Activated T-cell treated with anti-CD3 and anti-CD28 coated beads, Interleukin-2, amount 50 U/mL, for 72 hours (primary cell): ENCODE measurements at places on chromosomes 5 and 9.

- no peak for DNase-seq
Observed at GRCh38 chr5:39040875-39041274, 33.3 kb downstream of the RICTOR start.

- DNase-seq = no peak
Observed at GRCh38 chr9:87836951-87837705, 45.5 kb upstream of the SPATA31E1 start.

DNA sequence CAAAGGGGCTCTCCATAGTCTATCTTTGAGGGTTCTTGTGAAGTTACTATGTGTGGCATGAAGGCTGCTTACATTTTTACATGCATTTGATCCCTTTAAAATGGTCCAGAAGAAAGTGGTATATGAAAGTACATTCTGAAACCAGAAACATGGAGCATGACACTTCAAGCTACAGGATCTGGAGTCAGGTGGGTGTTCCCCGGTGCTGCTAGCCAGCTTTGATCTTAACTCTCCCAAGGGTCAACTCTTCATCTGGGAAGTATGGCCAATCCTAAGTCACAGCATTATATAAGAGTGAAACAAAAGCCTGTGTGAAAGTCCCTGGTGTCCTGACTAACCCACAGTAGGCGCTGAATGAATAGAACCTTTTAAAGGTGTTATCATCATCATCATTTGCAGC, 91.0 kb upstream of the TAS2R1 start:
- DNase-seq = no peak

- DNase-seq = no peak
Observed at GRCh38 chr5:89204756-89205155, 321.8 kb upstream of the MEF2C start.

DNA sequence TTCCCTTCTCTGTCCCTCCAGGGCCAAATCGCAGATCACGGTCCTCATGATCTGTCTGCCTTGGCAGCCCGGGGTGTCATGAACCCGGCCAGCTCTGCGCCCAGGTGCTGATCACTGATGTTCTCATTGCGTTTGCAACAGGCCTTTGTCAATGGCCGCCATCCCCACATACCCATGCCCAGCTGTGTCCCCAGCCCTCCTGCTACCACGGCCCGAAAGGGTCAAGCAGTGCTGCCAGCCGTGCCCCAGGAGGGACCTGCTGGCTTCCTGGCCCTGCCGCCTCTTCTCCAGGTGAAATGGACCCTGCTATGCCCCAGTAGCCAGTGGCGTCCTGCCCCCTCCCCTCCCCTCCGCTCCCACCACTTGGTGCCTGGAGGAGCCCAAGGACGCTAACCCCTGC, 12.8 kb upstream of the VAV2 start:
- DNase-seq = no peak

DNA sequence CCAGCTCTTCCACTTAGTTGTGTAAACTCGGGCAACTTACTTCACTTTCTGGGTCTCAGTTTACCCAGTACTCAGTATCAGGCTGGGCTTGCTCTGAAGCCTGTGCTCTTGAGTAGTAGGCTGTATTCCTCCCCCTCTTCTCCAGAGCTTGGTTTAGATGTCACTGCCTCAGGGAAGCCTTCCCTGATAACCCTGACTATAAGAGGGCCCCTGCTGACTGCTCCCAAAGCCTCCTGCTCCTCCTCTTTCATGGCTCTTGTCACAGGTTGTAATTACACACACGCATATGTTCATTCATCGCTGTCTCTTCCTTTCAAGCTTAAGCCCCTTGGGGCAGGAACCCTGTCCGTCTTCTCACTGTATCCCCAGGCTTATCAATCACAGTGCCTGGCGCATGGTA, 140.2 kb downstream of the RGS3 start:
- no peak for DNase-seq

DNA sequence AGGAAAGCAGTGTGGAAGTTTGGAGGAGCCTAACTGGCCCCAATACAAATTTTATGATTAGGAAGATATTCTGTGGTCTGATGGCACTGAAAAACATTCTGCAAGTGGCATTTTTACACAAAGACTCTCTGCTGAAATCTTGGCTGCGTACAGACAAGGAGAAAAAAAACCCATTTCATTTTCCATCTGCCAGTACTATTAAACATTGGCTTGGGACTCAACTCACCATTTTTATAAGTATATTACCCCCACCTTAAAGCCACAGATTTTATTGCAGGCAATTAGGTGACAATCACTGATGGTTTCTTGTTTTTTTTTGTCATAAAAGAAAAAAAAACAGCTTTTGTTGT, 206.9 kb downstream of the PTTG1 start:
- DNase-seq = no peak

GRCh38 chr5:14581891-14582796, 552 bp downstream of the OTULINL start:
- peak; percentile 82 for DNase-seq

- peak; percentile 12 for DNase-seq
Observed at GRCh38 chr5:34655354-34655991, 655 bp upstream of the RAI14 start.

- no peak for DNase-seq
Observed at GRCh38 chr5:145699846-145700245, 135.3 kb downstream of the PRELID2 start.

- DNase-seq = peak; percentile 70
Observed at GRCh38 chr5:62306896-62307689, 1.1 kb downstream of the KIF2A start.

GRCh38 chr5:8831251-8831650, 714.6 kb downstream of the SEMA5A start:
- DNase-seq = no peak

DNA sequence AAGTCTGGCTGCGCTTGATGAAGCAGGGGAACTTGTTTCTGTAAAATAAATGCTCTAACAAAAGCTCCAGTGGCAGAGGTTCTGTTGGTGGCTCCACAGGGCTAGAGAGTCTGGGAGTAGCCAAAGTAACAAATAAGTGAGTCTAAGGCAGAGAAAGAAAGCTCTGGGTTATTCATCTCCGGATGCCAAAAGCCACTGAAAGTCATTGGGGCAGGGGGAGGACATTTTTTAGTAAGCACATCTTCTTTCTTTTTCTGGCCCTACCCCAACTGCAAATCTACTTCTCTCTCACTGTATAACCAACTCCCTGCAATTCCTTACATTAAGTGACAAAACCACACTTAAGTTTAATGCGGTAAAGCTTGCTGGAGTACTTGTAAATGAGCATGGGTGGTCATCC, 141.6 kb downstream of the INSYN2B start:
- no peak for DNase-seq
